Activated CD4-positive, alpha-beta T cell treated with anti-CD3 and anti-CD28 coated beads, Interleukin-2, amount 10 ng/mL, durations not matched to agents 7 days and 5 days (primary cell): ENCODE measurements at places on chromosomes 13 and 19.
A peak's percentile ranks its signal among the peaks of the same experiment; 100 is the strongest.

DNA sequence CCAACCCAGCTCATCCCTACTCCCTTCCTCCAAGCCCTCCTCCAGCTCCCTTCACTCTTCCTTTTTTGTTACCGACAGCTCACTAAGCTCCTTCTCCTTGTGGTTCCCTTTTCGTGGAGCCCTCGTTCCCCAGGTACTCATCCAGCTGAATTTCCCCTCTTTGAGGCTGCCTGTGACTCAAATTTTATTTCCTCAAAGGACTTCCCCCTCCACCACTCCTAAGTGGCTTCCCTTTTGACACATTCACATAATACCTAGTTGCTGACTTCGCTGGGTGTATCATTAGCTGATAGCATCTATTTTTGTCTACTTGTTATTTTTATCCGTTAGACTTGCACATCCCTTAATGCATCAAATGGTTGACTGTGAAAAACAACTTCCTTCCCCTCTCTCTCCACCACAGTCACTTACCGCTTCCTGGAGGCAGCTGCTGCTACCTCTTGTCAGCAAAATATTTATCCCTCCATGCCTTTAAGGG lies 14.5 kb downstream of the FFAR2 start:
- peak; percentile 79 for DNase-seq

DNA sequence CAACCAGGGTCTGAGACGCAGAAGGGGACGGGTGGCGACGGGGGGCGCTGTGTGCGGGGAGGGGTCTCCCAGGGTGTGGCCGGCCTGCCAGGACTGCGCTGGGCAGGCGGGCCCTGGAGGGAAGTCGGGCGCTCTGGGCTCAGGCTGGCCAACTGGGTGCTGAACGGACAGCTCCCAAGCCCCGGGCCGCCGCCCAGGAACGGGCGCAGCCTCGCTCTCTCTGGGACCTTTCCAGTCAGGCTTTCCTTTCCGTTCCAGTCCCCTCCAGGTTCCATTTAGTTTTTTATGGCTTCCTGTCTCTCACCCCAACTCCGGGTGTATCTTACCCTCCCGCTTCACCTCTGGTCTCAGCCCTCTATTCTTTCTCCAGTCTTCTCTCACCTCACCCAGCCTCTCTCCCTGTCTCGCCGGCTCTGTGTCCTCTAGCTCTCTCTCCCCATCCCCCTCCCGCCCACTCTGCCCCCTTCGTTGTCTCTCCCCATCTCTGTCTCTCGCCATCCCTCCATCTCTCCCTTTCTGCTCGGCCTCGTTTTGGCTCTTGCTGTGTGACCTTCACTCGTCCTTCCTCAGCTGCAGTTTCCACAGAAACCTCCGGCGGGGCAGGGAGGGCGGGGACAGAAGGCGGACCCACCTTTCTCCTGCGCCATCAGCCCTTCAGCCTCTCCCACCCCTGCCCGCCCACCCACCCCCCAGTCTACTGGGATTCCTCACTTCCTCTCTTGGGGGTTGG lies 3.3 kb upstream of the ATP1A3 start:
- DNase-seq: peak; percentile 47

DNA sequence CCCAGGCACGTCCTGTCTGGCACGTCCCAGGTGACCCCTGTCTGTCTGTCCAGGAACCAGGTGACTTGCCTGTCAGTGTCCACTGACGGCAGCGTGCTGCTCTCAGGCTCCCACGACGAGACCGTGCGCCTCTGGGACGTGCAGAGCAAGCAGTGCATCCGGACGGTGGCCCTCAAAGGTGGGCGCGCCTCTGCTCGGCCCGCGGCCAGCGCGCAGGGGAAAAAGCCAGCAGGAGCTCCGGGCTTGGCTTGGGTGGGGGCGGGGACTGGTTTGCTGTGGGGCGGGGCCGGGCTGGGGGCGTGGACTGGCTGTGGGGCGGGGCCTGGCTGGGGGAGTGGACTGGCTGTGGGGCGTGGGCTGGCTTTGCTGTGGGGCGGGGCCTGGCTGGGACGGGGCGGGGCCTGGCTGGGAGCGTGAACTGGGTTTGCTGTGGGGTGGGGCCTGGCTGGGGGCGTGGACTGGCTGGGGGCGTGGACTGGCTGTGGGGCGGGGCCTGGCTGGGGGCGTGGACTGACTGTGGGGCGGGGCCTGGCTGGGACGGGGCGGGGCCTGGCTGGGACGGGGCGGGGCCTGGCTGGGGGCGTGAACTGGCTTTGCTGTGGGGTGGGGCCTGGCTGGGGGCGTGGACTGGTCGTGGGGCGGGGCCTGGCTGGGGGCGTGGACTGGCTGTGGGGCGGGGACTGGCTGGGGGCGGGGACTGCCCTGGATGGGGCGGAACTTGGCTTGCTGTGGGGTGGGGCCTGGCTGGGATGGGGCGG lies 7.2 kb downstream of the WDR18 start:
- peak; percentile 57 for DNase-seq

- no peak for DNase-seq
These were observed 205.1 kb downstream of the DACH1 start for GRCh38 chr13:71661921-71662320.

DNA sequence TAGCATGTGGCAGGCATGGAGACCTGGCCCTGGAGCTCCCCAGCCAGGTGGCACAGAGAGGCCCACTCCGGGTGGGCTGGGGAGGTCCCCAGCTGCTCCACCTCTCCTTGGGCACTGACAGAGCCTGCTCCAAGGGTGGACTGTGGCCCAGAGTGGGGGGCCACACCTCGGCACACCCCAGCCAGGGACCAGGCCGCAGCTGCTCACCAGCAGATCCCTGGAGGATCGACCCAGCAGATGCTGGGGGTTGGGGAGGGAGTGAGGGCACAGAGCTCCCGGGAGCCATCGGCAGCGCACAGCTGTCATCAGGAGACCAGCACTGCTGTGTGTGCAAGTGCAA lies 72.0 kb upstream of the KCTD15 start:
- DNase-seq: no peak

DNA sequence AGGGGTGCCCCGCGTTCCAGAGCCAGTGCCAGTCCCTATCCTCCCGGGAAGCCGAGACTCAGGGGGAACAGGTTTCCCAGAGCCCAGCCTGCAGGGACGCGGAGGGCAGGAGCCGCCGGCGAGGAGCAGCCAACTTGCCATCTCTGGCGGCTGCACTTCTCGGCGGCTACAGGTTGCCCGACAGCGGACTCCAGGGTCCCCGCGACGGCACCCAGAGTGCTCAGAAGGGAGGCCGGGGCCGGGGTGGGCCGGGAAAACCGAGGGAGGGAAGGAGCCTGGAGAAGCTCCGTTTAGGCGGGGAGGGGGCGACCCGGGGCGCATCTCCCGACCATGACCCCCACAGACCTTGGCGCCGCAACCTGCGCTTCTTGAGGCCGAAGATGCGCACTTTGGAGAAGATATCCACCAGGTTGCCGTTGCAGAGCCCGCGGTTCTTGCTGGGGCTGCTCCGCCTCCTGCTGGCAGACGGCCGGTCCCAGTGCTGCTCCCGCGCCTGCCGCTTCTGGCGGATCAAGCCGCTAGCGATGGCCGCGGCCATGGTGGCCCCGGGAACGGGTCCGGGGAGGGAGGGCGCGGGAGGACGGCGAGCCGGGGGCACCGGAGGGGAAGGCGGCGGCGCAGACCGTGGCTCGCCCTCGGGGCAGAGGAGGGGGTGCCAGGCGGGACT lies 463.8 kb downstream of the ITGBL1 start:
- DNase-seq: no peak

DNA sequence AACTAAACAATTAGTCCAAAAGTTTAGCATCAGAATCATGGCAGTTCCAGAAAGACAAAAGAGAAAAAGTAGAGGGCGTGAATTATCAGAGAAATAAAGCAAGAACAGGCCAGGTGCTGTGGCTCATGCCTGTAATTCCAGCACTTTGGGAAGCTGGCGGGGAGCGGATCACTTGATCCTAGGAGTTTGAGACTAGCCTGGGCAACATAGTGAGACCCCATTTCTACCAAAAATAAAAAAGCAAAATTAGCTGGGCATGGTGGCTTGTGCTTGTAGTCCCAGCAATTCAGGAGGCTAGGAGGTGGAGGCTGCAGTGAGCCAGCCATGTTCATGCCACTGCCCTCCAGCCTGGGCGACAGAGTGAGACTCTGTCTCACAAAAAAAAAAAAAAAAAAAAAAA lies 18.4 kb downstream of the ARL11 start:
- no peak for DNase-seq

- no peak for DNase-seq
These were observed 38.6 kb upstream of the POP4 start for GRCh38 chr19:29567366-29567915.

DNA sequence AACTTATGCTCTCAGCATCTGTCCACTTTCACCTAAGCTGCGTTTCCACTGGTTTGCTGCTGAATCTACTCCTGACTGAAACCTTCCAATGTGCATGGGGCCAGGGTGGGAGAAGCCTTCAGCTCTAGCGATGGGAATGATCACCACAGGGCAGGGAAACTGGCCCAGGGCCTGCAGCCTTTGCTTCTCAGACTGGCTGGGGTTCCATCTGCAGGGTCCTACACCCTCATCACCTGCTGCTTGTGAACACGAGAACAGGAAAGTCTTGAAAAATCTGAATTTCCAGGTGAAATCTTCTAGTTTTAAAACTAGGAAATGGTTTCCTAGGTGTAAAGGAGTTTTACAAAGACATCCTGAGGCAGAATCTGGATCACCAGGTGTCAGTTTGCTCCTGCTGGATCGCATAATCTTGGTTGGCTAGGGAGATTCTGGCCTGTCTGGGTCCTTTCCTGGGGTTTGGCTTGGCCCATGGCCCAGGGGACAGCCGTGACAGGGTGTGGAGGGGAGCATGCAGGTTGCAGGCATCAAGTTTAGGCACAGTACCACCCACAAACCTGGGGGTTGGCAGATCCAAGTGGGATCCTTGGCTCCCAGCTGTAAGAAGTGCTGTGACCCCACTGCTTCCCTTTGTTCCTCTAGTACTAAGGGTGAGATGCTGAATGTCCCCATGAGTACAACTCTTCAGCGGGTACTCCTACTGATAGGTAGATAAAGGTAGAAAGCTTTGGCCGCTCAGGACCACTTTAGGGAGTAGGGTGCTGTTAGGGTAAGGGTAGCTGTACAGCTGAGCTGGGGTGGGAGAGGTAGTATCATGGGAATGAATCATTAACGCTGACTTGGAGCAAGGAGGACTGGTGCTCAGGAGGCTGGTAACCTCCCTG lies 1.8 kb upstream of the UBE2M start:
- DNase-seq: no peak

DNA sequence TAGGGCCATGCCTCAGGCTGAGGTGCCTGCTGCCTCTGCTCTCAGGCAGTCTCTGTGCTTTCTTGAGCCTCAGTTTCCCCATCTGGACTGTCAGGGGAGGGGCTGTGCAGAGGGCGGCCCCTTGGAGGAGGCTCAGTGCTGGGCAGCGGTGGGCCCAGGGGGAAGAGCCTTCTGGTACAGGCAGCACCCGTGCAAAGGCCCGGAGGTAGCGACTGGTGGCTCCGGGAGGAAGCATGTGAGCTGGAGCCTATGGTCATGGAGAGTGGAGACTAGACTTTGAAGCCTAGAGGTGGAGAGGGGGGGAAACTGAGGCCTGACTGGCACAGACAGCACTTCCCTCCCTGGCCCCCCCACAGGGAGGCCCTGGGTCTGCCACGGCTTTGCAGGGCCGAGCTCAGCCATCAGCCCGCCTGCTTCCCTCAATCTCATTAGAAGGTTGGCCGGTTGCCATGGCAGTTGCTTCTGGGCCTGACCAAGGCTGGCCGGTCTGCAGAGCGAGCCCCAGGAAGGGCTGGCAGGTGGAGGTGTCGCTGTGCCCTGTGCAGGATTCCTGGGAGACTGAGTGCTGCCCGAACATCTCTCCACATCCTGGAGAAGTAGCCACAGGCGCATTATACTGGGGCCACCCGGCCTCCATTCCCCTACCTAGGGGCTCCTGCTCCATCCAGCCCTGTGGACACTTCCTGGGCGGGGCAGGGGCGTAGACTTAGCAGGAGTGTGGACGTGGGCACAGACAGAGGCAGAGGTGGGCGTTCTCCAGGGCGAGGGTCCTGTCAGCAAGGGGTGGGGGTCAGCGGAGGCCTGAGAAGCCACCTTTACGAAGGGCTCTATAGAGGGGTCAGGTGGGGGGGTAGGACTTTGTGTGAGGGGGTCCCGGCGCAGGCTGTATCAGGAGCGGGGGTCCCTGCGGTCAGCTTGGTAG lies 53.2 kb downstream of the CRTC1 start:
- DNase-seq: no peak

GRCh38 chr19:43901395-43902390 lies 33.4 kb downstream of the ZNF45 start:
- peak; percentile 65 for DNase-seq

GRCh38 chr19:24002256-24002945 lies 84.6 kb upstream of the ZNF254 start:
- DNase-seq: no peak

- DNase-seq: no peak
These were observed 83.5 kb downstream of the SACS start for GRCh38 chr13:23350009-23350408.

GRCh38 chr19:51724543-51724942 lies 752 bp upstream of the HAS1 start:
- no peak for DNase-seq

DNA sequence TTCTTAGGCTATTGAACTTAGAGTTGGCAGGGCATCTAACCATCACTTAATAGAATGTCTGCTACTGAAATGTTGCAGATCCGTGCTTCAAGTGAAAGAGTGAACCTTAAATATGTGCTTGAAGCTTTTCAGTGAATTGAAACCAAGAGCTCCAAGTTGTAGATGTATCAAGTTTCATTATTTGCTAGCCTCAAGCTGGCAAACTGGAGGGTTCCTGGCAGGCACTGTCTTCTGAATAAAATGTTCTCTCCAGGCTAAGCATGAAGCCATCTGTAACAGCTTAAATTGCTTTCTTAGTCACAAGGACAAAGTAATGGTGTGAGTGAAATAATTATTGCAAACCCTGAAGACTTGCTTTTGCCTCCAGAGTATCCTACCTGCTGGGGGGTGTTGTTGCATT lies 415.0 kb upstream of the SPRY2 start:
- DNase-seq: no peak

DNA sequence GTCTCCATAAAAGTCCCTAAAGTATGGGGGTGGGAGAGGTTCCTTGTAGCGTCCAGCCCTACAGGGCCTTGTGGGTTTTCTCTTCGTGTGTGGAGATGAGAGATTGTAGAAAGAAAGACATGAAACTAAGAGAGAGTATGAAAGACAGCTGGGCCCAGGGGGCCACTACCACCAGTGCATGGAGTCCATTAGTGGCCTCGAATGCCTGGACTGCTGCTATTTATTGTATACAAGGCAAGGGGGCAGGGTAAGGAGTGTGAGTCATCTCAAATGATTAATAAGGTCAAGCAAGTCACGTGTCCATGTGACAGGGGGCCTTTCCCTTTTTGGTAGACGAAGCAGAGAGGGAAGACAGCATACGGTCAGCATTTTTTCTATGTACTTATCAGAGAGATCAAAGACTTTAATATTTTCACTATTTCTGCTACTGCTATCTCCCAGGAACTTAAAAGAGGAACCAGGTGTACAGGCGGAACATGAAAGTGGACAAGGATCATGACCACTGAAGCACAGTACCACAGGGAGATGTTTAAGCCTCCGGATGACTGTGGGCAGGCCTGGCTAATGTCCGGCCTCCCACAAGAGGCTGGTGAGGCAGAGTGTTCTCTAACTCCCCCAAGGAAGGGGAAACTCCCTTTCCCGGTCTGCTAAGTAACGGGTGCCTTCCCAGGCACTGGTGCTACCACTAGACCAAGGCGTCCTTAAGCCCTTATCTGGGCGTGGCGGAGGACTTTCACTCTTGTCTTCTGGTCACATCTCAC lies 25.5 kb downstream of the FGF21 start:
- DNase-seq: no peak
